Renal cortex interstitium (tissue), 15 donors: ENCODE measurements at places on chromosomes 11 and 22.

- no peak for DNase-seq
Measured at GRCh38 chr11:107587306-107587979, 3.5 kb upstream of the ELMOD1 start.

GRCh38 chr11:6320411-6321155 is at the start of gene CAVIN3:
Gene CAVIN3 (minus strand): TSS chr11:6320501. CDS start chr11:6320476, 25 bp downstream.
- DNase-seq, result no peak

DNA sequence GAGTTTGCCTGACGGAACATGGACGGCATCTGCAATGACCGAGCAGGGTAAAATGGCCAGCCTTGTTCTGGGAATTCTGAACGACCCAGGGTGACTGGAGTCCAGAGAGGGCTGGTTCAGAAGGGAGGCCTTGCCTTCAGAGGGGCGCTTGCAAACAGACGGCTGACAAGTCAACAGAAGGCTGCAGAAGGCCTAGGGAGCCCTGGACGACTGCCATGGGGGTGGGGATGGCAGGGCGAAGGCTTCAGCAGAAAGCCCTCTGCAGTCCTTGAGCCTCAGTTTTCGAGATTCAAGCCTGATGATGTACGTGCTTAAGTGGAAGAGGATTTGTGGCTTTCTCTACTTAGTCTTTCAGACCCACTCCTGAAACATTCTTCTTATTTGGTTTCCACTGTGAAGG is 117.1 kb upstream of the TBCEL start:
- no peak for DNase-seq

DNA sequence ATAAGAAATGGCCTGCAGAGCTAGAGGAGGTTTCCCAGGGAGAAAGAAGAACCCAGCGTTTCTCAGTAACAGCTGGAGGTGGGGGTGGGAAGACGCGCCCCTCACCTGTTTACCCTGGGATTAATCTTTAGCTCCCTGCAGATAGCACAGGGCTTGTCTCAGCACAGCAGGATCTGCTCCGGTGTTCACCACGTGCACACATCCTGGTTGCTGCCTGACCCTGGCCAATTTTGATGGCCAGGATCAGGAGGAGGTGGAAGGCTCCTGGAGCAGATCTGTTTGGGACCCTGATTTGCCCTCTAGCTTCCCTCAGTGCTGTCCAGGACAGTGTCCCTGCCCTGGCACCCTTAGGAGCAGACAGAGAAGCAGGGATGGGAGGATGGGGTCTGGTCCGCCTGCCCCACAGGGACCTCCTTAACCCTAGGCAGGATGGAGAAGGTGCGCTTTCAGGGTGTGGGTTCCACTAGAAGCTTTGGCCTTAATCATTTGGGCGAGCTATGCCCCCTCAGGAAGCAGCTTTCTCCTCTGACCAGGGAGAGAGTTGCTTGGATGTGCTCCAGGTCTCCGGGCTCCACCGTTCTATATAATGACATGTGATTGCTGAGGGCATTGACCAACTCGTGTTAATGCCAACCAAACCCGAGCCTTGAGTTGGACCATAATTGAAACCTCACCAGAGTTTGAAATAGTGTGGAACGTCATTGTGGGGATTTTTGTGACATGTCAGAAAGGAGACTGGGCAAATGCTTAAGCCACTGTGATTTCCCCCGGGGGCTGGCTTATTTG is 19.3 kb downstream of the UPB1 start:
- no peak for DNase-seq

DNA sequence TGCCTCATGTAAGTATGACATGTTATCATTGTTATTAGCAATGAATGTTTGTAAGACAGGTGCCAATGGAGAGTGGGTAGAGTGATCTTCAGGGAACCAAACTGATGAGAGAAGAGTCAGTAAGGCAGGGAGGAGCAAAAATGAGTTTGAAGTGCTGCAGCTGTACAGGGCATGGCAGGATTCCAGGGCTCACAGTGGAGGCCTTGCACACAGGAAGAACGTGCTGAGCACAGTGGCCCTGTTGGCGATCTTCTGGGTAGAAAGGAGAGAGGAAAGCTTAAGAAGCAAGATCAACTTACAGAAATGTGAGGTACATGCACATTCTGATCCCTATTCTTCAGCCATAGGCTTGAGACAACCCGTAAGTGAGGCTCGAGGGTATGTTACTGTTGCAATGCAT is 219.3 kb upstream of the TMEM45B start:
- DNase-seq, result no peak

- no peak for DNase-seq
Measured at GRCh38 chr11:104327861-104328511, 164.0 kb upstream of the PDGFD start.

DNA sequence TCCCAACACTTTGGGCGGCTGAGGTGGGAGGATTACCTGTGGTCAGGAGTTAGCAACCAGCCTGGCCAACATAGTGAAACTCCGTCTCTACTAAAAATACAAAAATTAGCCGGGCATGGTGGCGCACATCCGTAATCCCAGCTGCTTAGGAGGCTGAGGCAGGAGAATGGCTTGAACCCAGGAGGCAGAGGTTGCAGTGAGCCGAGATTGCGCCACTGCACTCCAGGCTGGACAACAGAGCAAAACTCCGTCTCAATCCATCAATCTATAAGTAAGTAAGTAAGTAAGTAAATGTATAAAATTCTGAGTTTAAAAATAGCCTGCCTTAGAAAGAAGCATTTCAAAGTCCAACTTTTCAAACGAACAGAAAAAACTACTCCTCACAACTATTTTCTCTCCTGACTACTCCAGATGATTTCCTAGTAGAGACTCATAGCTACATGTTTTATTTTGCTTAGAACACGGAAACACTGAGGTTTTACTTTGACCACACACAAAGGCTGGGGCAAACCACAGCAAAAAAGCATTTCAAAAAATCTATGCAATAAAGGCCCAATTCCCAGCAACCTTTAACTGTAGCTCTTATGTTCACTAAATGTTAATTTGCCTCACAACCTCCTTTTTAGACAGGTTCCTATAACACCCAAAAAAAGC is 16.3 kb downstream of the SPTY2D1 start:
- no peak for DNase-seq

DNA sequence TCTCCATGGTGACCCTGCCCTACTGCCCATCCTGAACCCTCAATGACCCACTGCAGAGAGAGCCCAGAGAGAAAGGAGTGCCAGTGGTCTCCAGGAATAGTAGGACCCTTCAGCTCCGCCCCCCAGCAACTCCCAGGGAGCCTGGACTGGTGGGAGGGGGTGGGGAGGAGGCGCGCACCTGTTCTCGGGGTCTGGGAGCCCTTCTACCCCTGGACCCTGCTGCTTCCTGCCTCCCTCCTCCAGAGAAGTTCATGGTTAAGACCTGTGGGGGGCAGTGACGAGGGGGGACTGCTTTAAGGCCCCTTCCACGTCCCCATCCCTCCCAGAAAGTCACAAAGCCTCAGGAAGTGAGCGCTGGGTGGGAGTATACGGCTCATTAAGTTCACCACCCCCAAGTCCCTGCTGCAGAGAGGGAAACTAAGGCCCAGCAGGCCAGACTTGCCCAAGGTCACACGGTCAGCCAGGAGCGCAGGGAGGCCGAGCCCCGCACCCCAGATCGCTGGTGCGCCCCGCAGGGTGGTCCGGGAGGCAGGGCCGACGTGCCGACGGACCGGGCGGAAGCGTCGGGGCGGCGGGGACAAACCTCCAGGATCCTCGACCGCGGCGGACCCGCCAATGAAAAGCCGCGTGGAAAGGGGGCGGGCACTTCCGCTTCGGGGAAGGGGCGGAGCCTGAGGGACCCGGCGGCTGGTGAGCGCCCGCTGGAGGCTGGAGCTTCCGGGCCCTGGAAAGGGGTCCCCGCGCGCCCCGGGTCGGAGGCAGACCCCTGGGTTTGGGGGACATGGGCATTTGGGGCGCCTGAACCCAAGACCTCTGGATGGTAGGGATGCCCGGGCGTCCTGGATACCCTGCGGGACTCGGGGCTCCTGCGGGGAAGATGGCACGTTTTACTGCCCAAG is at the start of the genes NUDT22 and TRPT1:
Gene NUDT22, plus strand, starts transcription at position 667 of the 899 bp plus-strand sequence. CDS start 379 bp downstream, outside the sequence.
Gene TRPT1, minus strand, starts transcription at position 579 of the 899 bp plus-strand sequence. Its CDS starts 326 bp downstream, at position 253.
- DNase-seq, result no peak
